ENCODE measurements at places on chromosomes 5 and 9.

DNA sequence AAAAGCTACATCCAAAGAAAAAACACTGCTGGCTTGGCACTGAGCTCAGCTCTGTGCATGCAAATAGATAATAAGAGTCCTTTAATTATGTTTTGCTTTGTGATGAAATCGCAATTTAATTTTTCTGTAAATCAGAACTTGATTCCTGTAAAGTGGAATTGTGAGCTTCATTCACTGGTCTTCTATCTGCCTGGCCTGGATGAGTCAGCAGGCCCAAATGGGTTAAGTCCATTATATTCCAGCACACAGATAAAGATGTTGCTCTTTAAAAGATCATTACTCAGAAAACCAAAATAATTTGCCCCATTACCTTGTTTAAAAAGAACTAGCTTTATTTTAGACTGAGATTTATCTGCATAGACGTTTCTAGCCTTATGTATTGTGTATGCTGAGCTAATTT is 90.4 kb downstream of the CARTPT start:
- DNase-seq, result no peak

- peak; percentile 27 for DNase-seq
Observed at GRCh38 chr9:136255896-136256890, 10.6 kb upstream of the QSOX2 start.

DNA sequence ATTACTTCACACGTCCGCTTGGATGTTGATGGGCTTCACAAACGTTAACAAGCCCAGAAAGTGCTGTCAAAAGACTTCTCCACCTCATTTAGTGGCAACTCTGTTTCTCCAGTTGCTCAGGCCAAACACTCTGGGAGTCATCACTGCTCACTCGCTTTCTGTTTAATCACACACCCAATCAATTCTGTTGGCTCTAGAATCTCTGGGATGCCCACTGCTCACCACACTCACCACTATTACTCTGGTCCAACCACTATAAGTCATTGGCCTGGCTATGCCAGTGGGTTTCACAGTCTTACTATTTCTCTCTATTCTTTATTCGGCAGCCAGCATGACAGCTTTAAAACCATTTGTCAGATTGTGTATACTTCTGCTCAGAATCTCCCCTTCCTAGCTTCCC is 163.5 kb downstream of the KDM4C start:
- no peak for DNase-seq

DNA sequence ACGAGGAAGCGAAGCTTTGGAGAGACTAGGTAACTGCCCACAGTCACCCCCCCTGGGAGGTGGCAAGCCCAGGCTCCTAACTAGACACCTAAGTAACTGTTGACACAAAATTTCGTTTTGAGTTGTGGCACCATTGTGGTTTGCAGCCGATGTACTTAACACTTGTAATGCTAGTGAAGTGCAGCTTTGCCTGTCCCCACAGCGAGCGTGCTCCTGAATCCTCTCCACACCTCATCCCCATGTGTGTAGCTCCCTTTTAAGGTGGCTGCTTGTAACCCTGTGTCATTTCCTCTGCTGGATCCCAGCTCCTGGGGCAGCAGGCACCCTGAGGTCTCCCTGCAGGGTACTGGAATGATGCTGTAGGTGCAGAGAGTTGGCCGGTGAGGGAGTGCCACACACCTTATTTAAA is 114.9 kb downstream of the TRIO start:
- no peak for DNase-seq

- DNase-seq, result peak; percentile 70
Observed at GRCh38 chr5:149317281-149318048, 27.8 kb upstream of the GRPEL2 start.

DNA sequence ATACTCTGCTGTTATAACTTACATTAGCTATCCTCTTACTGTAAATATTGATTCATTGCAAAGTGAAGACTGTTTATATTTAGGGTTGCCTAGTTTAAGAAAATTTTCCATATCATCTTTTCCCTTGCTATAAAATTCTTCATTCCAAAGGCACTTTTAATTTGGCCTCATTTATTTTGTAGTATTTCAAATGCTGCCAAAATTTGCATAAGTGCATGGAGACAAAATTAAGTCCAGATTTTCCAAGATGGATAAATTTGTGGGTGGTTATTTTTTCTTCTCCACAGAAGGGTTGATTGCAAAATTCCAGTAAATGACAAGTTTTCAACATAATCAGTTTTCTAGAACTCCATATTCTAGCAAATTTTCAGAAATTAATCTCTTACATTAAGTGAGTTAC is 141.5 kb upstream of the MTAP start:
- no peak for DNase-seq

DNA sequence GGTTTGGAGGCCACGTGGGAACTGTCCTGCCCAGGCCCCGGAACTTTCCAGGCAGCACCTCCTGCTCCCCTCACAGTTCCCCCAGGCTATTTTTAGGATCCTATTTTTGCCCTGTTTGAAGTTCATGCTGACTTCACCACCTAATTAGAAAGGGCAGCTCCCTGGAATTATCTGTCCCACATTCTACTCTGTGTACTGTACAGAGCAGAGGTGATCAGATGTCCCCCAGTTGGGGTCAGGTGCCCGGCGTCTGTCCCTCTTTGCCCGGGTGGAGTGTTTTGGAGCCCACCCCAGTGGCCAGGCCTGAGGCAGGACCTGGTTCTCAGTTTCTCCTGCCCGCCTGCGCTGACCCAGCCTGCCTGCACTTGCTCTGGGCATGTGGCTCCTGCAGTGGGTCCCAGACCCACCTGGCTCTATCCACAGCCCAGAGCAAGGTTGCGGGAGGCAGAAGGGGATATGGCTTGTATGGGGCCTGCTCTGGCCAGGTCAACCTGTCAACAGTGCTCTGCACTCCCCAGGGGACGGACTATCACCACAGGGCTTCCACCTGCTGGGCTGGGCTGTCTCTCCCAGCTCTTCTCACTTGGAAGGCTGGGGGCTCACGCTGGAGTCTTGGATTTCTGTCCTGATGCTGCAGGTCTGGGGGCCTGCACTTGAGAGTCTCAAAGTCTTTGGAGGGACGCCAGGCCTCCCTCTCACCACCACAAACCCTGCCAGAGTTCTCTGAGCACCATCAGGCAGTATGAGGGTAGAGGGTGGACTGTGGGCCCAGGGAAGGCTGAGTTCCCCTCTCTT is 268.3 kb downstream of the GADD45G start:
- no peak for DNase-seq

- no peak for DNase-seq
Observed at GRCh38 chr9:34628656-34629490, at the start of gene ARID3C. ARID3C (minus strand) TSS chr9:34629066; CDS start chr9:34628014, 1,052 bp downstream.

- DNase-seq, result no peak
Observed at GRCh38 chr9:6829536-6829935, 71.8 kb downstream of the KDM4C start.

DNA sequence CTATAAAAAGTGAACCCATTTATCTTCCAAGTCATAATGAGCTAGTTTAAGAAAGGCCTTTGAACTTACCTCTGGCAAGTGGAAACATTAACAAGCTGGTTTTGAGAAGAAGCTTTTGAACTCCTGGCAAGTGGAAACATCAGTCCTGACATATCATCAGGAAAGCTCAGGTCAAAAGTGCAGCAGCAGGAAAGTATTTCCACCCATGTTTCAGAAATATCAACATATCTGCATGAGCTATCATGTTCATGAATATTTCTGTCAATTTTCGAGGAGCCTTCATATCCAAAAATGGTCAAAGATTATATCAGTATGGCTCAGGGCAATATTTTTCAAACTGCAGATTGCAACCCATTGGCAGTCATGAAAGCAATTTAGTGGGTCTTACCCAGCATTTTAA is 133.9 kb downstream of the PLK2 start:
- DNase-seq, result no peak

DNA sequence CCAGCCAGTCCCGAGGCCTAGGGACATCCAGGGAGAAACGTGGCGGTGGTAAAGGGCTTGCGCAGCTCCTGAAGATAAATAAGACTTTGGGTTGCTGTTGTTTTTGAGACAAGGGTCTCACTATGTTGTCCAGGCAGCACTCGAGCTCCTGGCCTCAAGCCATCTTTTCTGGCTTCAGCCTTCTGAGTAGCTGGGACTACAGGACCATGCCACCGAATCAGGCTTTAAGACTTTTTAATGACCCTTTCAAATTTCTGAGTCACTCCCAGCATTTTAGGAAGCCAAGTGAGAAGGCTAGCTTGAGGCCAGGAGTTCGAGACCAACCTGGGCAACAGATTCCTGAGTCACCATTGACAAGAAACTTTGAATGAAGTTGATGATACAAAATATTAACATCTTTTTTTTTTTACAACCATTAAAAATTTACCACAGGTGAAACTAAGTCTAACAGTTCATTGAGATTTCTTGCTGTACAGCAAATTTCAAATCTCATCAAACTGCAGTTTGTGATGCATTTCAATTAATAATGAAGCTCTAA is 817 bp upstream of the GNE start:
- no peak for DNase-seq

GRCh38 chr5:138720840-138721239 is 32.4 kb upstream of the CTNNA1 start:
- DNase-seq, result no peak

DNA sequence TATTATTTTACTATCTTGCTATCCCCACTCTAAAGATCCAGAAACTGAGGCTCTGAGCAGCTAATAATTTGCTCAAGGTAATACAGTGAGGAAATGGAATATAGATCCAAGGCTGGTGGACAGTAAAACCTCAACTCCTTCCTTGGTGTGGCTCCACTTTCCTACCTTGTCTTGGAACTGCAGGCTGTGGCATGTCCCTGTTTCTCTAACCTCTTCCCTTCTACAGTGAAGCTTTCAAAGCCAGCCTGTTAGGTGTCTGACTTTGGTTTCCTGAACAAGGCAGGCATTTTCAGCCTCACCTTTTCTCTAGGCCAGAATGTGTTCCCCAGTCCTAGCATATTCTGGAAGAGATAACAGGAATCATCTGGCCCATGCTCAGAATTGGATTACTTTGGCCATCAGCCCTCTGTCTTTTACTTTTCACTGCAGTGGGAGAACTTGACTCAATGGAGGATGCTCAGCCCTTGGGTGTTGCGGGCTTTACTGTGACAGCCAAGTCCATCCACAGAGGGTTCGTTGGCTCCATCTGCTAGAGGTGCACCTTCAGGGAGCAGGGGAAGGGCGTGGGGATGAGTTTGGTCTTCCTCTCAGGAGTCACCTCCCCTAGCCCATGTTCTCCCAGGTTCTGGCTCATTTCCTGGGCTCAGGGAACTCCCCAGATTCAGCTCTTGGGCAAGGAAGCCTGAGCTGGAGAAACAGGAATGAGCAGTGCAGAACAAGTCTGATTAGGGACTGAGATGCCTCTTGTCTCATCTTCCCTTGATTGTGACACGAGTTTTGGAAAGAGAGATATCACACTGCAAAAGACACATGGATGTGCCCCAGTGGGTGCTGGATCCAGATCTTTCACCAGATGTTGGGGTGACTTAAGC is 1.1 kb downstream of the NIPAL4 start:
- no peak for DNase-seq

DNA sequence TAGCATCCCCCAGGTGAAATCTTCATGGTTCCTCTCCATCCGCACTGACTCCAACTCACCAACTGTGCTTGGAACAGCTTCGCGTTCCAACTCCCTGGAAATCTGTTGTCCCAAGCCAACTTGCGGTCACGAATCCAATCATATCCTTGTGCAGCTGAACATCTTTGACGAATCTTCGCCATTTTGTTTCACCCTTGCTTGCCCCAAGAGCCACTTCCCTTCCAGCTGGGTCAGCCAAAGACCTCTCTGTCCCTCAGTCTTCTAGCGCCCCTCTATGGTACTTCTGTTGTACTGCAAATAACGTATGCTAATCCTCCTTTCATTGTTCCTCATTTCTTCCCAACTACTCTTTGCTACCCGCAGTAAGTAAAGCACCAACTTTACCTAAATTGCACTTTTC is 61.0 kb upstream of the TARS1 start:
- peak; percentile 83 for DNase-seq

GRCh38 chr9:105930011-105930627 is 235.8 kb downstream of the TMEM38B start:
- DNase-seq, result no peak

GRCh38 chr9:71119746-71120145 is 1.7 kb downstream of the TRPM3 start:
- no peak for DNase-seq

GRCh38 chr9:98081477-98082219 is 25.1 kb downstream of the NANS start:
- DNase-seq, result no peak

GRCh38 chr5:122704247-122705036 is 70.4 kb upstream of the SNX2 start:
- peak; percentile 84 for DNase-seq

DNA sequence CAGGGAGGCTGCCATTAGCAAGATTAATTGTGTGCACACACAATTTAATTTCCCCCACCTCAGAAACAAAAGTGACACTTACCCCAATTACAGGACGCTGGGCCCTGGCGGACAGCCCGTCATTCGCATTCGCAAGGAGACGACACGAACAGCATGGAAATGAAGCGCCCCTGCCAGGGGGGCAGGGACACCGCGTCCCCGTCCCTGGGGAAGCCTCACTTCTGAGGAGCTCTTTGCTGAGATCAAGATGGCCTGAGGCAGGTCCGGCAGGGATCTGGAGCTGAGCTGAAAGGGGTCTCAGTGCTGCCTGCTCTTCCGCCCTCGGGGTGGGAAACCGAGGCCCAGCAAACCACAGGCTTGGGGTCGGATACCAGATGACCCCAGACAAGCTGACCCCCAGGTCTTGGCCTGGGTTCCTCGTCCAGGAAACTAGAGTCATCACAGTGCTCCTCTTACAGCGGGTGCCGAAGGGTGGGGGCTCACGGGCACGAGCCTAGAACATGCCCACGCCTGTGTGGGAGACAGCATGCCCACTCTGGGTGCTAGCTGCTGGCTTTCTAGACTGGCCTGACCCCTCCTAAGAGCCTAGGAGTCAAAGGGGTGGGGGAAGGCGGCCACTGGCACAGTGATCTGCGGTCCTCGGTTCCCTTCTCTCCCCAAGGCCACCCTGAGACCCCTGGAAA is 103.2 kb downstream of the VAV2 start:
- no peak for DNase-seq

DNA sequence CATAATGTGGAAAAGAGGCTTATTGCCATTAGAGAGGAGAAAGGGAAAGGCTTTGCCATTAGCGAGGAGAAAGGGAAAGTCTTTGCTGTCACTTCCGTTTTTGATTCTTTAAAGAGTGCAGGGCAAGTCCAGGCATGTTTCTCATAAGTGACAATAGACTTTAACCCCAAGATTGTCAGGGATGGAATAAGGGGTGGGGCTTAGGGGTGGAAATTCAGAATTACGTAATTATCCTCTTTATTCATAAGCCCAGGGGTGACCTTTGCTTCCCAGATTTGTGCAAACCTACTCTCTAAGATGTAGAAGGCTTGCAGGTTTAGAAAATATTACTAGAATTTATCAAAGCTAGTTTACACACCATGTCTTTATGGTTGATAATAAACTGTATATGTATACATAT is 2.3 kb upstream of the PLK2 start:
- DNase-seq, result no peak

DNA sequence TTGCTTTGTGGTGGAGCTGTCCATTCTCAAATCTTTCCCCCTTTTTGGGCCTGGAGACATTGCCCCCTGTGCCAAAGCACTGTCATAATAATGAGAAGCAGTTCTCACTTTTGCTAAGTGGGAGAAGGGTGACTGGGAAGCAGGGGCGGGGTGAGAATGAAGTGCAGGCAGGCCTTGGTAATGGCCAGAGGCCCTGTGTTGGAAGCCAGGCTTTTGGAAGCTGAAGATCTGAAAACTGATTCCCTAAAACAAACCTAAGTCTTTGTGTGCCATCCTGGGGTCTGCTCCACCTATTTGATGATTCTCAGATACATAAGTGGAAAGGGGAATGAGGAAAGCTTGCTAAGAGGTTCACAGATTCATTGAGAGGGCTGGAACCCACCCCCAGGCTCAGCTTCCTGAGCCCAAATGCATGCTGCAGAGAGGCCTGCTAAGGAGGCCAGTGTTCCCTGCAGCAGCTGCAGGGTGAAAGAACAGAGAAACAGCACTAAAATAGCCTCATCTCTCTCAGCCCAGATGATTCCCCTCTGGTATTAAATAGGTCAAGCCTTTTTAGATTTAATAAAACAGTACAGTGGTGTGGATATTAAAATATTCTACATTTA is 75.0 kb downstream of the NSG2 start:
- no peak for DNase-seq
